Dorsolateral prefrontal cortex (tissue), 122 donors: ENCODE measurements at places on chromosomes 1 and 21.

DNA sequence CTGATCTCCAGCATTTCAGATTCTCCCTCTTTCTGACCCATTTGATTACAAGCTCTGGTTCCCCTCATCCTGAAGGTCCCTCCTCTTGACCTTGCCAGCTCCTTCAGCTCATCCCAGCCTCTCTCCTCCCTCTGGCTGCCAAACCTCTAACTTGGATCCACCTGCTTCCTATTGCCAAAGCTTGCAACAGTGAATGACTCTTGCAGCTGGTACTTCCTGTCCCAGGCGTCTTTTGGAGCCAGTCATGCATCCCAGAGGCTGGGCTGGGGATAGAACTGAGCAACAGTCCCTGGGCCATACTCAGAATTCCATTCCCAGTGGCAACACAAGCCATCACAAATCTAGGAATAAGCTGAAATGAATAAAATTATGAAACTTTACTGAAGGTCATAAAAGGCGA is 27.7 kb upstream of the SPOCD1 start:
- no peak for DNase-seq

- DNase-seq, result no peak
These were observed 21.4 kb downstream of the OLFM3 start for GRCh38 chr1:101975371-101975770.

GRCh38 chr1:105608713-105609112 is 1447.8 kb upstream of the PRMT6 start:
- no peak for DNase-seq

- DNase-seq, result no peak
These were observed 240.8 kb upstream of the NR5A2 start for GRCh38 chr1:199786695-199787094.

GRCh38 chr1:157431751-157432150 is 120.6 kb downstream of the FCRL5 start:
- DNase-seq, result no peak

DNA sequence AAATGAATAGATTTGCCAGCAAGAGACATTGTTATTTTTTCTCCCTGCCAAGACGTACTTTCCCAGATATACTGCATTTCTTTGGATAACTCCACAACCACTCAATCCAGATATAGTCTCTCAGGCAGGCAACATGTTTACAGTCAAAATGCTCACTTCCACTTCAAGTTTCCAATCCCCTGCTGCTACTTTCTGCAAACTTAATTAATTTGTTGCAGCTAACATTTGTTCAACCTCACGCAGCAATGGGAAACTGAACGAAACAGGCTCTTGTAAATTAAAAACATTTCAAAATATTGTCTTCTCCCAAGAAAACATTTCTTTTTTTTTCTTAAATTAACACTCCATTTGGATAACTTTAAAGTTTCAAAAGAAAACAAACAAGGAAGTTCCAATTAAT is 45.7 kb upstream of the PROX1 start:
- DNase-seq, result no peak

DNA sequence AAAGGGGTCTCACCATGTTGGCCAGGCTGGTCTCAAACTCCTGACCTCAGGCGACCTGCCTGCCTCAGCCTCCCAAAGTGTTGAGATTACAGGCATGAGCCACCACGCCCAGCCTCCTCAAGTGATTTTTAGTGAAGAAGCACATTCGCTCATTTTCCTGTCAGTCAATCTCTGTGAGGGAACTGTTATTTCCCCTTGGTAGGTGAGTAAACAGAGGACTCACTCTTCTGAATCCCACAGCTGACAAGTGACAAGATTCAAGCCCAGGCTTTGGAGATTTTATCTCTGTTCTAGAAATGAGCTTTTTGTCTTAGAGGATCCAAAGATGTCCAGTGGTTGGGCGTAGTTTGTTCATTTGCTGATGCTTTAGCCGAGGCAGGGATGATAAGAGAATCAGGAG is 43.9 kb upstream of the TACSTD2 start:
- no peak for DNase-seq

- DNase-seq, result no peak
These were observed 31.5 kb downstream of the SESN2 start for GRCh38 chr1:28290851-28291250.

DNA sequence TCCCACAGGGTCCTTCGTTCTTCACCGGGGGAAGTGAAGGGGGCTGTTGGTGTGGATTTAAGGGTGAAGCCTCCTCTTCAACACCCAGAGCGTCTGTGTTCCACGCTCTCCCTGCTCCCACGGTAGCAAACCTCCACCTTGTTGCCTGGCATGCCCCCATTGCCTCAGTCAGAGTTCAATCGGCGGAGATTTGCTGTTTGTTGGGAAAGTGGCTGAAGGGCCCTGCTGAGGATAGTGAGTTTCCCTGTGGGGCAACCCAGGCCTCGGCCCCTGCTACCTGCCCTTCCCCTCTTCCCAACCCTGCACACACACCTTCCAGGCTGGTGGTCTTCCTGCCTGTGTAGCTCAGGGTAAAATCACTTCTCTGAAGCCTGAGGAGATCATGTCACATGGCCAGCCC is 60.5 kb downstream of the TOR1AIP2 start:
- no peak for DNase-seq

DNA sequence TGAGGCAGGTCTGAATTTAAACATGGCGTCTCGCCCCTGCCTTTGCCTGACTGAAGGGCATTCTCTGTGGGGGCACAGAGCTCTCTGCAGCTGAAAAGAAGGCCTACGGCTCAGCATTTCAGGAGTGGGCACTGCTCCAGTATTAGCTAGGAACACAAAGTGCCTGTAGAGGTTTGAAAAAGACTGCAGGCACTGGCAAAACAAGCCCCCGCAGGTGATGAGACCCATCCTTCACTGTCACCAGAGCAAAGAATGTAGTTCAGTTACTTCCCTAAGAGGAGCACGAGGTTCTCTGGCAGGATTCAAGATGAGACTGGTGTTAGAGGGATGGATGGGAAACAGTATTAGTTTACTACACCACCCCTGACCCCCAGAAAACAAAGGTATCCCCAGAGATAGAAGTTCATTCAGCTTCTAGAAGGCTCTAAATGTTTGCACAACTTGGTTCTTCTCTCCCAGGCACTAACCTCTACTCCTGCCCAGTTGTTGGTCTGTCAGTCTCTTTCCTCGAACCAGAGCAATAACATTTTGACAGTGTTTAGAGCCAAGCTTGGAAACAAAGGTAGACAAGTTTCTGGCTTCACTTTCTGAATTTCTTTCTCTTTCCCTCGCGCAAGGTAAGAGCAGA is 101.9 kb upstream of the KCNE2 start:
- no peak for DNase-seq

DNA sequence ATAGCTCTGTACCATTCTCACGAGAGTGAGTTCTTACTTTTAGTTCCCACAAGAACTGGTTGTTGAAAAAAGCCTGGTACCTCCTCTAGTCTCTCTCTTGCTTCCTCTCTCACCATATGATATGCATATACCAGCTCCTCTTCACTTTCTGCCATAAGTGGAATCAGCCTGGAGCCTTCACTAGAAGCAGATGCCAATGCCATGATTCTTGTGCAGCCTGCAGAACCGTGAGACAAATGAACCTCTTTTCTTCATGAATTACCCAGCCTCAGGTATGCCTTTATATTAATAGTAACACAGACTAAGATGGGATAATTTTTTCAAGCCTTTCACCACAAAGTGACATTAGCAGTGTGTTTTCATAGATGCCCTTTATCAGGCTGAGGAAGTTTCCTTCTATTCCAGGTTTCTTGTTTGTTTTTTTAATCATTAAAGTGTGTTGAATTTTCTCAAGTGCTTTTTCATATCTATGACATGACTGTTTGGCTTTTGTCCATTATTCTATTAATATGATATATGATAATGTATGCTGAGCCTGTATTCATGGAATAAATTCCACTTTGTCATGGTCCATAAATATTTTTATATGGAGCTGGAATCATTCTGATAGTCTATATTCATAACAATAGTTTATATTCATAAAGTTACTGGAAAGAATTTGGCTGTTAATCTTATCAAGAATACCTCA is 40.7 kb upstream of the C1orf185 start:
- DNase-seq, result no peak
